Immature natural killer cell (primary cell): ENCODE measurements at places on chromosomes 12 and 14. TPM values are rescaled to one million over a fixed set of nuclear protein-coding genes. Genes with fewer than 3 reads are reported as not detected.

ZNF140 gene
- polyA plus RNA-seq = 12.8 TPM

KRT79 gene
- not detected for polyA plus RNA-seq

TMEM119 gene
- 0.47 TPM for polyA plus RNA-seq

ZDHHC22 gene
- not detected for polyA plus RNA-seq

CLEC14A gene
- not detected for polyA plus RNA-seq

RHNO1 gene
- 49.0 TPM for polyA plus RNA-seq

TFCP2 gene
- 11.7 TPM for polyA plus RNA-seq

PMEL gene
- not detected for polyA plus RNA-seq

AVPR1A gene
- not detected for polyA plus RNA-seq

IGF1 gene
- polyA plus RNA-seq = not detected

TSHR gene
- polyA plus RNA-seq = not detected

HOXC4 gene
- 0.92 TPM for polyA plus RNA-seq

ANO4 gene
- not detected for polyA plus RNA-seq

C1QL4 gene
- polyA plus RNA-seq = not detected

SLC5A8 gene
- polyA plus RNA-seq = not detected

ERBB3 gene
- polyA plus RNA-seq = not detected

RASSF9 gene
- not detected for polyA plus RNA-seq

B4GALNT3 gene
- 13.1 TPM for polyA plus RNA-seq

AKAP3 gene
- 0.11 TPM for polyA plus RNA-seq

C12orf54 gene
- polyA plus RNA-seq = not detected

RNASE7 gene
- not detected for polyA plus RNA-seq

SCNN1A gene
- not detected for polyA plus RNA-seq

DNA sequence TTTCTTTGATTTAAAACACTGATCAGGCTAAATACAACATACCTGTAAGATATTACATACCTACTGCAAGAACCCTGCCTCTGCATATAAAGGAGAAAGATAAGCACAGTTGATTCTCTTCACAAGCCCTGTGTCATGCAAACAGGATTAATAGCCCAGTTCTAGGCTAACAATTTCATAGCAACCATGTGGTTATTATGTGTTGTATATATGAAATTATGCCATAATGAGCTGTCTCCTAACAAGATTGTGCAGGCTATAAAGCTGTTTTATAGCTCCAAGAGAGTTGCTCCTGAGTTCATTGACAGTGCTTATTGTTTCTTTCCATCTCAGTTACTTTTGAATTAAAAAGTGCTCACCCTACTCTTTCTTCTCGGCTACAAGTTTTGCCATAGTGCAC, 609.3 kb downstream of the DIO2 start:
- no peak for DNase-seq

GRCh38 chr12:118465706-118466105, 89.4 kb downstream of the SUDS3 start:
- no peak for DNase-seq

- no peak for DNase-seq
Measured at GRCh38 chr14:24403294-24403998, 4.6 kb downstream of the NYNRIN start.

DNA sequence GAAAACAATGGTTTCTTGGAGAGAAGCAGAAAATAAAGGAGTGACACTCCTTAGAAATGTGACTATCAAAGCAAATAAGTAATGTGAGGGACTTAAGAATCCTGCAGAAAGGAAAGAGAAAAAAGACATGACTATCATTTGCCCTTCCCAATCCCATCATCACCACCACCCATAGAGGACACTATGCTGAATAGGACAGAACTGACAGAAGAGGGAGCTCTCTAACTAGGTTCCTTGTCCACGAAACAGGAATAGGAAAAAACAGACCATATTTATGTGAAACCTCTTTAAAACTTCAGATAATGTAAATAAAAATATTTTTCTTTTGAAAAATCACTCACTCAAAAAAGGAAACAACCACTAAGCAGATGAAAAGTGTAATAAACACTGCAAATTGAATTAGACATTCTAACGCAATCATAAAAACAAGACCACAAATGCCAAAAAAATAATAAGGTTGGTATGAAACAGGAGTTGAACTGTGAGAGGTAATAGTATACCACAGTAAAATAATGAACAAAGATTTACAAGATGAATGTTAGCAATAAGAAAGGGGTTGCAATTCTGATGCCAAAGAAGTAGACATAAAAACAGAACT, 24.1 kb downstream of the KLRD1 start:
- DNase-seq = no peak

GRCh38 chr12:94550964-94551363, 91.3 kb upstream of the CEP83 start:
- no peak for DNase-seq

GRCh38 chr14:29846339-29847055, 81.2 kb downstream of the PRKD1 start:
- DNase-seq = no peak

- peak; percentile 61 for DNase-seq
Measured at GRCh38 chr12:46661110-46661845, 164.5 kb downstream of the SLC38A4 start.

GRCh38 chr12:53782093-53782703, 30.4 kb upstream of the CISTR start:
- DNase-seq = no peak

GRCh38 chr12:75507086-75507485, 4.3 kb downstream of the KRR1 start:
- DNase-seq = no peak

- no peak for DNase-seq
Measured at GRCh38 chr12:26226629-26227360, 31.4 kb downstream of the SSPN start.

- DNase-seq = peak; percentile 61
Measured at GRCh38 chr14:75283162-75283832, 4.7 kb downstream of the FOS start.

DNA sequence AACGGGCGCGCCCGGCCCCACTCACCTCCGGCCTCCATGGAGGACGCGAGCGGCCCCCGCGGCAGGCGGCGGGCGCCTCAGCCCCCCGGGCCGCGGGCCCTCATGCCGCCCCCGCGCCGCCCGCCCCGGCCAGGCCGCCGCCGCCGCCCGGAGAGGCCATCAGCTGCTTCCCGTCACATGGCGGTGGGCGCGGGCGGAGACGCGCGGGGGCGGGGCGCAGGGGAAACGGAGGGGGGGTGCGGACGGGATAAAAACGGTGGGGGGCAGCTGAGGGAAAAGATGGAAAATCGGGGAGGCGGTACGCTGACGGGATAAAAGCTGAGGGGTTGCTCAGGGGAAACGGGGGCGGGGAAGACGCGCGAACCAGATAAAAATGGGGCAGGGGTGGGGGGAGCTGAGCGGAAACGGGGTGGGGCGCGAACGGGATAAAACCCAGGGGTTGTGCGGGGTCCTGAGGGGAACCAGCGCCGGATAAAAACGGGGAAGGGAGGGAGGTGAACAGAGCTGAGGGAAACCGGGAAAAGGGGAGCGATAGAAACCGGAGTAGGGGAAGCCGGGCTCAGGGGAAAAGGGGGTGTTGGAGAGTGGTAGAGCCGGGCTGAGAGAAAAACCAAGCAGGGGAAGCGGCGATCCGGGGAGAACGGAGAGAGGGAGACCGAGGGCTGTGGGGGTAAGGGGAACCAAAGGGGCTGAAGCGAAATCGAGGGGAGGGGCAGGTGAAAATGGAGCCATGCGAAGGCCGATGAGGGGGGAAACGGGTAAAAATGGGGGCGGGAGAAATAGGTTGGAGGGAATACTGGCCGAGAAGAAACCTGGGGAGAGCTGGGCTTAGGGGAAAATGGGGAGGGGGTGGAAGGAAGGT, at the start of gene WSB2:
WSB2 (minus strand) TSS at position 169 of the 862 bp plus-strand sequence; CDS start at position 38, 131 bp downstream.
- peak; percentile 58 for DNase-seq

- no peak for DNase-seq
Measured at GRCh38 chr12:101877806-101878242, 444 bp downstream of the DRAM1 start.

DNA sequence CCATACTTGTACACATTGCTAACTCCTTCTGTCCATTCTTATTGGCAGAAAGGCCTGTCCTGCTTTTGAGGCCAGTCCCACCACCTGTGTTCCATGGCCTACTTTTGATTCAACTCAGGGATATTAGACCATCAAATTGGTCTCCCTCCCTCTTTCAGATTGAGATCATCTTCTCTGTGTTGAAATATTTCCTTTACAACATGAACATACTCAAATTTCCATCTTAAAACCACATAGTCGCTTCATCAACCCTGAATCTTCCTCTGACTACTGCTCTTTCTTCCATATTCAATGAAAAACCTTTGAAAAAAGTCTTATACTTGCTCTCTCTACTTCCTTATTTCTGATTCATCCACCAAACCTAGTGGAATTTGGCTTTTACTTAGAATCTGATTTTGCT, 34.9 kb downstream of the TRMT5 start:
- no peak for DNase-seq

GRCh38 chr14:44963775-44964380, 1.9 kb downstream of the TOGARAM1 start:
- no peak for DNase-seq

GRCh38 chr12:19855851-19856250, 416.6 kb downstream of the AEBP2 start:
- DNase-seq = no peak

DNA sequence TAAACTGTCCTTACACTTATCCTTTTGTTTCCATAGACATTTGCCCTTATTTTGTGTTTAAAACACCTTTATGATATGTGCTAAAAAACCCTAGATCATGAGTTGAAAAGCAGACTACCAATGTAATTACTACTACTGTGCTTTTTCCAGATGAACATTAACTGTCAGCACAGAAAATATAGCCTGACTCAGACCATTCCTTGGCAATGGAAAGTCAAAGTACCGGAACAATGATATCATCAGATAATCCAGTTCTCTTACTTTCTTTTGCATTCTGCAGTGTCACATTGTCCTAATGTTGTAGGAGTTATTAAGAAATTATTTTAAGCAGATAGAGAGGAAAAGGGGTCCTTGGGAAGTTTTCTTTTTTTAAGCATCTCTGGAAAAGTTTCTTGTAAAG, 1189.0 kb upstream of the FLRT2 start:
- DNase-seq = no peak

- no peak for DNase-seq
Measured at GRCh38 chr14:105894125-105894977, 368.0 kb downstream of the TMEM121 start.

DNA sequence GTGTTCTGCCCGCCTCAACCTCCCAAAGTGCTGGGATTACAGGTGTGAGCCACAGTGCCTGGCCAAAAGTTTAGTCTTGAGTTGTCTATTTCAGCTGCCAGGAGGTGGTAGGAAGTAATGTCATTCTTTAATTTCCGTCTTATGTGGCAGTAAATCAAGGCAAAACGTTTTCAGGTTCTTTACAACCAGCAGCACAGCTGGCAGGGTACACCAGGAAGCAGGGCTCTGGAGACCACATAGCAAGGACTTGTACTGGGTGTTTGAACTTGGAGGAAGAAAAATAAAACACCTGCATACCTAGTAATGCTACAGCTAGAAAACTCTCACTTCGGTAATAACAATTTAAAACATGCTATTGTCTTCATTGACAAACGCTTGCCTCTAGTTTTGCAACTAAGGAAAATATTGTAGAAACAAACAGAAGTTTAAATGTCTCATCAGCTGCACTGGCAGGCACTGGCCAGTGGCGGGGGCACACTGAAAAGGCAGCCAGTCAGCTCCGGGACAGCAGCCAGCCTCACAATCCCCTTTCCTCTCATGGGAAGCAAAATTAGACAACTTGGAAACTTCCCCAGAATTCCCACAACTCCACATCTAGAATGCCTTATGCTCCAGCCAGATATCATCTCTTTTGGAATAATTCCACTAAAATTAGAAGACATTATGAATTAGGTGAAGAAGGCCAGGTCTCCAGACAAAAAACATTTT, 72.2 kb downstream of the CLIP1 start:
- DNase-seq = no peak

DNA sequence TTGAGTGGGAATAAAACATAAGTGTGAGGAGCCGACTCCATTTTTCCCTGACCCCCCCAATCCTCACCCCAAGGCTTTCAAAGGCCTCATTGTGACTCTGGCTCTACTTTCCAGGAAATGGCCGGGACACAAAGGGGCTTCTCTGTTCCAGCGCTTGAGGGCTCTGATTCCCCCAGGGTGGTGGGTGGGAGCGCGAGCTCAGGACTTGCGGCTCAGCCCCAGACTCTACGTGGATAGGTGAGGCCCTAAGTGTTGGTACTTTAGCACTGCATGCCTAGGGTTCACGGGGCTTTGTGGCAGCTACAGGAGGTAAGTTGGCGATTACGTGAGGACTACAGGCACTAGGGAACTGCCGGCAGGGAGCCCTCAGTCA, 553 bp downstream of the CNPY2 start:
- no peak for DNase-seq

GRCh38 chr14:76929927-76930326, 98.6 kb downstream of the IRF2BPL start:
- peak; percentile 42 for DNase-seq
